ENCODE measurements at places on chromosomes 13 and 19.

DNA sequence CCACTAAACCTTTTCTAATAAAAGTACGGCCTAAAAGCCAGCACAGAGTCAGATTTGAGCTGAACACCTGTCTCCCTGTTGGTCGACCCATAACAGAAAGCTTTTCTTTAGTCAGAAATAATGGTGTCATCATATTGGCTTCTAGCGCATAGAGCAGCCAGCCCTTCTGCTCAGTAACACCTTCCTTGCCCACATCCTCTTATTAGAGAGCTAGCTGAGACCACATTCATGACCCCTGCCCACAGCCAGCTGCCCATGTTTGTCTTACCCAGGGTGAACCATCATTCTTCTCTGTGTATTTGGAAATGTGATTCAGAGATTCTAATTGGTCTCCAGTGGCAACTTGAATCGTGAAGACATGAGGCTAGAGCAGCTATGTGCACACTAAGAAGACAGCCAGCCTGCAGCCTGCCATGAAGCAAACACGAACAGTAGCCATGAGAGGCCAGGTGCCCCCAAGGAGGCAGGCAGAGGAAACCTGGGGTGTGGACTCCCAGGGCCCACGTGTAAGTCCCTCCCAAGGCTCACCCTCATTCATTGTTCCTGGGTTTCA lies 82.3 kb upstream of the PDCD5 start:
- DNase-seq = no peak

DNA sequence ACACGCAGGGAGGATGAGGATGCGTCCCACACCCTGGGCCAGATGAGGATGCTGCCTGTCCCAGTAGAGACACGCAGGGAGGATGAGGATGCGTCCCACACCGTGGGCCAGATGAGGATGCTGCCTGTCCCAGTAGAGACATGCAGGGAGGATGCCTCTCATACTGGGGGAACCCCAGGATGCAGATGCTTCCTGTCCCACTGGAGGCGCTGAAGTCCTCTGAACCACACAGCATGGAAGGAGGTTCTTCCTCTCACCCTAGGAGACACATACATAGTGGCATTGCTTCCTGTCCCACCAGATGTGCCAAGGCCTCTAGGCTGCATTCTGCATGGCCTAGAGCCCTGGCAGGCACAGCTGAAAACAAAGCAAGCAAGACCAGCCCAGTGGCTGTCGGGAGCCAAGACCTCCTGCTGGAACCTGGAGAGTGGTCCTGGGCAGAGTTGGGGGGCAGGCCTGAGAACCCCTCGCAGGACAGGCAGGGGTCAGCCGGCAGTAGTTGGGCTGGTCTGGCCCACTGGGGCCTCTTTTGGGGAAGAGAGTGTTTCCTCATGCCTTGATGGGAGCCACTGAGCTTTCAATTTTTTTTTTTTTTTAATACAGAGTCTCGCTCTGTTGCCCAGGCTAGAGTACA lies 4.3 kb downstream of the HPN start:
- peak; percentile 37 for DNase-seq

DNA sequence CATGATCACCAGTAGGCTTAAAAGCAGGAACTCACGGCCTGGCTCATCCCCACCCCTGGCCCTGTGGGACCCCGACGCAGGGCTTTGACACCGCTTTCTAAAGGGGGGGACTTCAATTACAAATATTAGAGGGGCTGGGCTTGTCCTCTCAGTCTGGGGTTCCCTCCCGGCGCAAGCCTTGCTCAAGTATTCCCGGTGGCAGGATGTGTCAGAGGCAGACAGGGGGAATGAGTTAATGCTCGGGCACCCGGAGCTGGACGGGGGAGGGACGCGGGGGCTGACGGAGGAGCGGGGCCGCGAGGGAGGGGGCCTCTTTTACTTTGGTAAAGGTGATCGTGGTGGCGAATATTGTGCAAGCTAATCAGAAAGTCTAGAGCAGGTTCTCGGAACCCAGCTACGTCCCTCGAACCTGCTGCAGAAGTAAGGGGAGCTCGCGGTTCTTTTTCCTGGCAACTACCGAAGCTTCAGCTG lies 1.1 kb downstream of the FGF14 start:
- peak; percentile 1 for DNase-seq

- DNase-seq = peak; percentile 55
Measured at GRCh38 chr13:47049276-47049989, 152.6 kb upstream of the HTR2A start.

GRCh38 chr19:18104793-18105131 lies 7.2 kb downstream of the MAST3 start:
- DNase-seq = no peak

DNA sequence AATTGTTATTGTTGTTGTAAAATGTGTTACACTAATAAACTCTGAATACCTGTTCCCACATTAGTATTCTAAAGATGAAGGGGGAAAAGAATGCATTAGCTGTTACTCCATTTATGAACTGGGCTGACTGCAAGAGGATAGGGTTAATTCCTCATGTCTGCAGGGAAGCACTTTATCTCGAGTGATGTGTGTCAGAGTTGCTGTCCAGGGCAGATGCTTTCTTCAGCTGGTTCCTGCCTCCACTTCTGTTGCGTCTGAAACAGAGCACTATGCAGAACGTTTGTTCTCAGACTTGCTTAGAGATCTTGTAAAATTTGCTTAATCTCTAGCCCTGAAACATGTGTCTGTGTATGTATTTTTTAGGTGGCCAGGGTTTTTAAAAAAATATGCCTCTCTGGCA lies 318.8 kb downstream of the SPRY2 start:
- no peak for DNase-seq

- peak; percentile 66 for DNase-seq
Measured at GRCh38 chr19:43450545-43450997, 14.8 kb downstream of the LYPD3 start.

GRCh38 chr13:20001366-20002190 lies 43.1 kb downstream of the ZMYM2 start:
- DNase-seq = no peak

Measured in fibroblast of gingiva (primary cell).